Thymus (tissue), 14 donors: ENCODE measurements at places on chromosomes 16 and 17. TPM values are rescaled to one million over a fixed set of nuclear protein-coding genes. Genes with fewer than 3 reads are reported as not detected.

DNA sequence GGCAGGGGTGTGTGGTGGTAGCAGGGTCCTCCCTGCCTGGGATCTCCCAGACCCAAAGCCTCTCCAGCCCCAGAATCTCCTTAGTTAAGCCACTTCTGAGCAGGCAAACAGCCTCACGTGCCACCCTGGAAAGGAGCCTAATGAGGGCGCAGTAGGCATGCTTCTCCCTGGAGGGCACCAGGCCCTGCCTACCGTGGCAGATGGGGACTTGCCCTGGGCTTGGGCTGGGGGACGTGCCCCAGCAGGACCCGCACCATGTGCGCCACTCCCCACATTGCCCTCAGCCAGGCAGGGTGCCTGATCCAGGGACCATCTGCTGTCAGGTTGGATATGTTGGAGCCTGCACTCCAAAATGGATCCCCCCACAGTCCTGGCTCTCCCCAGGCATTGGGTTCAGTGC is 14.2 kb downstream of the FAM83G start:
- DNase-seq = no peak

CTRL gene
- polyA plus RNA-seq = 6.4 TPM

DNA sequence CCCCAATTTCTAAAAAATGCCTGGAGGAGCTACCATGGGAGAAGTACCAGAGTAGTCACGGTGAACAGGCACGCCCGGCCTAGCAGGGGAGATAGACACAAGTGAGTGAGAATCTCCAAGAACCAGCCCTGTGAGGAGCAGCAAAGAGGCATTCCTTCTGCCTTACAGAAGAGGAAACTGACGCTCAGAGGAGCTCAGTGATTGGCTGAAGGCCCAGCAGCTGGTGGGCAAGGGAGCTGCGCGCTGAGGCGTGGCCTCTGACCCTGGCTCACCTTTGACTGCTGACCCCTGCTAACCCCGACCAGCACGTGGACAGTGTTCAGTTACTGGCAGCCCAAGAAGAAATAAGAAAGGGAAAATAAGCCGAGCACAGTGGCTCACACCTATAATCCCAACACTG is 1.8 kb downstream of the C16orf96 start:
- DNase-seq = no peak

MT1G gene
- 353 TPM for polyA plus RNA-seq

DNA sequence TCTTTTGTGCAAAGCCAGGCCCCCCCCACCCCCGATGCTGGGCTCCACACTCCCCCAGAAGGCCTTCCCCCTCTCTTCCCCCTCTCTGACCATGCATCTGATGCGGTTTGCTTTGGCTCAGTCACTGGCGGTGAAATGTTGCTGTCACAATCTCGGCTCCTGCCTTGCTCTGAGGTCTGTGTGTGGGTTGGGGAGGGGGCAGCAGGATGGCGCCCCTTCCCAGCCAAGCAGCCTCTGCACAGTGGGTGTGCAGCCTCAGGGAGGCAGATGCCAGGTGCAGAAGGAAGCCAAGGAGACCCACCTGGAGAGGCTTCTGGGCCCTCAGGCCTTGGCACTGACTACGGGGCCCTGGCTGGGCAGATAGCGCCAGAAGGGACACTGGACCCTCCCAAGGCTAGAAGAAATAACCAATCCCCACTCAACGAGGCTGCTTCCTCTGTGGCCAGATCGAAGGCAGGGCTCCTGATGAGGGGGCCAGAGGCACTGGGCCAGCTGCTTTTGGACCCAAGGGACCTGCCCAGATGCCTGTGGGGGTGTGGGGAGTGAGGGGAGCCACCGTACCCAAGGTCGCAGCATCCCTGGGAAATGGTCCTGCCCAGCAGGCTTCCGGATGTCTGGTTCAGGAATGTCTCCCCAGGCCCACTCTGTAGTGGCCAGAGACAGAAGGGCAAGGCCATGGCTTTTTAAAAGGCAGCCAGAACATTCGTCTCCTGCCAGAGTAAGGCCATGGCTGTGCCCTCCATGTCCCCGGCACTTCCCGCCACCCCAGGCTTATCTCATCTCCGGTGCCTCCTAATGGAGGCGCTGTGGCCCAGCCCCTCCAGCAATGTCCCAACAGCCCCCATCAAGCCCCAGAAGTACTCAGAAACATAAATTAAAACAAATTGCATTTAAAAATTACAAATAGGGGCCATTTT is 43.4 kb upstream of the SLC38A10 start:
- no peak for DNase-seq

GRCh38 chr17:350706-351448 is 1.7 kb downstream of the RPH3AL start:
- no peak for DNase-seq

ATP2A1 gene
- 1.2 TPM for polyA plus RNA-seq

DNA sequence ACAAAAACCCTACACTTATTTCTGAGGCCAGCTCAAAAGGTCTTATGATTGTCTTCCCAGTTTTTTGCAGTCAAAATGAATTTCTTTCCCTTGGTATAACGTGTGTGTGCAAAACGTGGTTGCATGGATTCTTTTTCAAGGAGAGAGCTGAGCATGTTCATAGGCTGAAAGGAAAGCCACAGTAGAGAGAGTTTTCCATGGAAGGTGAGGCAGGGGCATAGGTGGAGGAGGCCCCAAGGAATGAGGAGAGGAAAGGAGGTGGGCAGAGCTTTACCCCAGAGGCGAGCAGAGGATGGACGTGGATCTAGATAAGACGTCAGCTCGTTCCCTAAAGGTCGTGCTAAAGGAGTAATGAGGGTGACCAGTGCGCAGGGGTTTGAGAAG is 22.8 kb downstream of the TRPV2 start:
- DNase-seq = no peak

DNA sequence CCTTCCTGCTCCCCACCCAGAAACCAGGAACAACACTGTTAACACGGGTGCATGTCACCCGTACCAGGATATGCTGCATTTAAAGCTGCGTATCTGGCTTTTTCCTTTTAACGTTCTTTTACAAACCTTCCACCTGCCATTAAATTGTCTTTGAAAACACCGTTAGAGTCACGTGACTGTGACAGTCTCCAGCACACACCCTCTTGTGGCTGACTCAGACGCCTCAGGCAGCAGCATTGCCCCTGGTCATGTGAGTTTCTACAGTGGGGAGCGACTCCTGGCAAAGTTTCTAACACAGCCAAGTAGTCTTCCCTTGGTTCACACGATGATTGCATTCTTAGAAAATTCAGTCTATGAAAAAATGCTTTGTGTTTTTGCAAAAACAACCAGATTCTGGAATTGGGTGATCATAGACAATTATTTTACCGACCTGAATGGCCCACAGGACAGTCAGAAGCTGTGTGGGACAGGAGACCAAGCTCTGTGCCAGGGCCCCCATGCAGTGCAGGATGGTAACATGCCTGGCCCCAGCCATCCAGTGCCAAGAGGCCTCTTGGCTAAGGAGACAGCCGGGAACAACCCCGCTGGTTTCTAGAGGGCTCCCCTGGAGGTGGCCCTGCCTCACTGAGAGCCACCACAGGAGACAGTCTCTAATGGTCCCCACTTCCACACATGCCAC is 199.1 kb downstream of the KATNIP start:
- peak; percentile 45 for DNase-seq

- no peak for DNase-seq
Observed at GRCh38 chr17:64709481-64709880, 47.4 kb upstream of the SMURF2 start.

GRCh38 chr17:35519906-35520442 is 17.5 kb downstream of the SLFN12L start:
- DNase-seq = no peak

RTN4RL1 gene
- polyA plus RNA-seq = 0.68 TPM

- DNase-seq = no peak
Observed at GRCh38 chr17:58480090-58480489, 8.1 kb downstream of the HSF5 start.

DNA sequence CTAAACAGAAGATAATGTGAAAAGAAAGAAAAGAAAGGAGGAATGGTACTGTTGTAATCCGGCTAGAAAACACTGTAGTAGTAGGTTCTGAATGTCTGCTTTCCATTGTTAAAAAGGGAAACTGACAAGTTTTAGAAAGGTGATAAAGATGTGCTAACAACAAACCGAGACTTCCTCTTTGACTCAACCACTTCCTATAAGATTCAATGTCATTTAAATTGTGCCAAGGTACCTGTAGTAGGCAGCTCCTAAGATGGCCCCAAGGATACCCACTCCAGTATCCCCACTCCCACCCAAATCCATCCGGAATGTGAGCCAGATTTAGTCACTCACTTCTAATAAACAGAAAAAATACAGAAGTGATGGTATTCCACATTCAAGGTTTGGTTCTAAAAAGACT is 31.2 kb downstream of the XYLT1 start:
- no peak for DNase-seq

DLG4 gene
- 15.1 TPM for polyA plus RNA-seq

DNA sequence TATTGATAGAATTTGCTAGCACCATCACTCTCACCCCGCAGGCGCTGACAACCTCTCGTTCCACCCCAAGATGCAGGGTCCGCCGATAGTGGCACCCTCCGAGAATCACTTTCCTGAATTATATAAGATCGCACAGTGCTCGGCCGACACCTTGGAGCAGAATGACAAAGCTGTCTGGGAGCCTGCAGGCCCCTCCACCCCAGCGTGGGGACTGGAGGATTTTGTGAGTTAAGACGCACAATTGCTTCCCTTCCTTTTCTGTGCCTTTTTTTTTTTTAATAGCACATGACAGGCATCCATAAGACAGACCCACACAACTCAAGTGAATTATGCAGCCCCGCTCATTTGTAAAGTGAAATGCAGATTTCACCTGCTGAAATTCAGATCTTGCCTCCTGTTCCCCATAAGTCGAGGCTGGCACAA is 155.3 kb downstream of the C16orf78 start:
- no peak for DNase-seq

DNA sequence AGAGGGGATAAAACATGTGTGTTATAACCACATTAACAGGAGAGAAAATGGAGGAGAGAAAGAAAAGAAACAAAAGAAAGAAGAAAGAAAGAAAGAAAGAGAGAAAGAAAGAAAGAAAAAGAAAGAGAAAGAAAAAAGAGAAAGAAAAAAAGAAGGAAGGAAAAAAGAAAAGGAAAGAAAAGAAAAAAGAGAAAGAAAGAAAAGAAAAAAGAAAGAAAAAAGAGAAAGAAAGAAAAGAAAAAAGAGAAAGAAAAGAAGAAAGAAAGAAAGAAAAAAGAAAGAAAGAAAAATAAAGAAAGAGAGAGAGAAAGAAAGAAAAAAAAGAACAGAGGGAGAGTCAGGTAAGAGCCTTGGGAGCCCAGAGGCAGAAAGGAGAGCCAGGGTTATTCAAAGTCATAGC is 446.6 kb upstream of the ASIC2 start:
- DNase-seq = no peak

DNA sequence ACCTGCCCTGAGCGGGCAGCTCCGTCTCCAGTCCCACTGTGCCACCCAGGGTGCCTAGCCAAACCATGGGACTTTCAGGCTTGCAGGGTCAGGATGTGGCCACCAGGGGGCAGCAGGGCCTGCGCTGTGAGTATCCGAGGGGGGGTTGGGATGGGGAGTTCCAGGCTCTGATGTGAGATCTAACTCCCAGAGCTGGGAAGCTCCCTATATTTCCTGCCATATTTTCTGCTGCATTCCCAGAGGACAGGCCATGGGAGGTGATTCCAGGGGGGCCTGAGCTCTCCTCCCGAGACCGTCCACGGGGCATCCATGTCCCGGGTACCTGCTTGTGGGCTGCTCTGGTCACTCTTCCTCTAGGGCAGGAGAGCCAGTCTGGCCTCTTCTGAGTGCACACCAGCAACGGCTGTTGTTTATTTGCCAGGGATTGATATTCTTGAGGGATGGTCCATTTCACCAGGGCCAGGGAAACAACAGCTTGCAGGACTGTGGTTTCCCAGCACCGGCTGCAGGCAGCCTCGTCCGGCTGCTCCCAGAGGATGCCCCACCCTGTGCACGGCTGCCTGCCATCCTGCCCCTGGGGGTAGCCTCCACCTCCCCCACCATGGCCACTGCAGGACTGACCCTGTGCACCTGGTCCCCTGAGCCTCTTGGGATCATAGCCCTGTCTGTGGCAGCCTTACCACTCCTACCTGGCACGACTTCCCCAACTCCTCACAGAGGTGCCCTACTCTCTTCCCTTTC is 1.2 kb downstream of the GPR142 start:
- no peak for DNase-seq

GRCh38 chr17:1934901-1935300 is 90.2 kb downstream of the RTN4RL1 start:
- no peak for DNase-seq

DNA sequence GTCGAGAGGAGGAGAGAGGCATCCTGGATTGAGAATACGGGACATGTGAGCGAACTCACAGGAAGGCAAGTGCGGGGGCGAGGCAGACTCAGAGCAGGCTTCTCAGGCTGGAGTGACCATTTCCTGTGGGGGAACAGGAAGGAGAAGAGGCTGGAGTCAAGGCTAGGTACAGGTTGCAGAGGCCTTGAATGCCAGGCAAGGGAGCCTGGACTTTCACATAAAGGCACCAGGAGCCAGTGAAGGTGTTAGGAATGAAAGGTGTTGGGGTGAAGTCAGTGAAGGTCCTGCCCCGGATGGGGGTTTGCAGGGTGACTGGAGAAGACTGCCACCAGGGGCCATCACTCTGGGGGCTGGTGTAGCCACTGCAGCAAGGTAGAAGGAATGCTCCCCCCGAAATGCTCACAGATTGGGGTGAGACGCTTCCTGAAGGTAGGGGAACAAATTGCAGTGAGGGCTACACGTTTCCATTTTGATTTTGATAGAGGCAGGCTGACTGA is 5.3 kb upstream of the GPRC5C start:
- DNase-seq = no peak

DNA sequence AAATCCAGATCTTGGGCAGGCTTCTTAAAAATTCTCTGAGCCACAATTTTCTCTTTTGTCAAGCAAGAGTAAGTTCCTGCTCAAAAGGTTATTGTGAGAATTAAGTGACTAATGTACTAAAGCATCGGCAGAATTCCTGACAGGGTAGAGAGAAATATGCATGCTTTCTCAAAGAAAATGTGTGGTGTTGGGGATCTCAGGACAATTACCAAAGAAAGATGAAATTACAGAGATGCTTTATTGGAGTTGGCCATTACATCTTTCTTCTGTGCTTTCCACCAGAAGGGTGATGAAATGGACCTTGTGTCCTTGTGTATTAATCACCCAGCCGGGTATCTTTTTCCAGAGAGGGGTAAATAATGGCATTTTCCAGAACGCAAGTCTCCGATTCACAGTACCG is 1.7 kb upstream of the USP43 start:
- no peak for DNase-seq

ZNF500 gene
- polyA plus RNA-seq = 13.8 TPM

STXBP4 gene
- polyA plus RNA-seq = 1.9 TPM

GRCh38 chr17:61414936-61415251 is 15.3 kb downstream of the TBX2 start:
- DNase-seq = no peak

C17orf50 gene
- 0.14 TPM for polyA plus RNA-seq
